Aorta (tissue), 5 donors: ENCODE measurements at places on chromosomes 13 and 19. TPM values are rescaled to one million over a fixed set of nuclear protein-coding genes. Genes with fewer than 3 reads are reported as not detected.

DNA sequence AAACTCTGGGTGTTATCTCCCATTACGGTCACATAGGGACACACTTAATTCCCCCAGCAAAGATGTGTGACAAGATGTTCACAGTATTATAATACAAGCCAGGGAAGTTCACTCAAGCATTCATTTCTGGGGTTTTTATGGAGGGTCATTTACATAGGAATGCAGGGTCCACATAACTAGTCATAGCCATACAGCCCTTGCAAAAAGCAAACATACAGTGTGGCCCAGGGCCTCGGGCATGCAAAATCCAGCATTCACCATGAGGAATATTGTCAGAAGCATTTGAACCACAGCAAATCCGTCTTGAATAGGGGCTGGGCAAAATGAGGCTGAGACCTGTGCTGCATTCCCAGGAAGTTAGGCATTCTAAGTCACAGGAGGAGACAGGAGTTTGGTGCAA, 13.0 kb upstream of the ZNF460 start:
- H3K4me1 ChIP-seq = no peaks in the 10 kb centered on the region
- H3K27ac ChIP-seq = no peak overlapping the region
- DNase-seq = no peak
- no peaks in the 10 kb centered on the region for H3K36me3 ChIP-seq

DNA sequence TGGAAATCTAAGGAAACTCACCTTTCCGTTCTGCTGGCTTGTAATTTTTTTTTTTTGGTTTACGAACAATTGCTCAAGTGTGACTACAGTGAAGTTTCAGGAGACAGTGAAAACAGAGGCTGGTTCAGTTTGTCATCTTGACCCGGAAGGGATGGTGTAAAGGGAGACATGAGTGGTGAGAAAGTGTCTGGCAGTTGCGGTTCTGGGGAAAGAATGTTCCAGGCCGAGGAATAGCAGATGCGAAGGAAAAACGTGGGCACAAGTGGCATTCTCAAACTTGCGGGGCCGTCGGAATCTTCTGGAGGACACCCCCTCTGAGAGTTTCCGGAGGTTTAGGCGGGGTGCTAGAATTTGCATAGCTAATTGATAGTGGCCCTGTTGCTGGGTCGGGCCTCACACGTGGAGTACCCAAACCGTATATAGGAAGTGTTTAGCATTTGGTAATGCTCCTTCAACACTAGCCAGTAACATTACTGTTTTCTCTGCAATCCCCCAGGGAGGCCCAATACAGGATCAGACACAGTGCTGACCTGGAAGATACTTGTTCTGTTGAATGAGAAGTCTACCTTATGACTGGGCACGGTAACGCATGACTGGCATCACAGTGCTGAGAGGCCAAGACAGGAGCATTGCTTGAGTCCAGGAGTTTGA, 2.8 kb upstream of the TNFSF9 start:
- DNase-seq = no peak
- H3K27me3 ChIP-seq = no peaks in the 10 kb centered on the region
- H3K4me3 ChIP-seq = no peak overlapping the region

DNA sequence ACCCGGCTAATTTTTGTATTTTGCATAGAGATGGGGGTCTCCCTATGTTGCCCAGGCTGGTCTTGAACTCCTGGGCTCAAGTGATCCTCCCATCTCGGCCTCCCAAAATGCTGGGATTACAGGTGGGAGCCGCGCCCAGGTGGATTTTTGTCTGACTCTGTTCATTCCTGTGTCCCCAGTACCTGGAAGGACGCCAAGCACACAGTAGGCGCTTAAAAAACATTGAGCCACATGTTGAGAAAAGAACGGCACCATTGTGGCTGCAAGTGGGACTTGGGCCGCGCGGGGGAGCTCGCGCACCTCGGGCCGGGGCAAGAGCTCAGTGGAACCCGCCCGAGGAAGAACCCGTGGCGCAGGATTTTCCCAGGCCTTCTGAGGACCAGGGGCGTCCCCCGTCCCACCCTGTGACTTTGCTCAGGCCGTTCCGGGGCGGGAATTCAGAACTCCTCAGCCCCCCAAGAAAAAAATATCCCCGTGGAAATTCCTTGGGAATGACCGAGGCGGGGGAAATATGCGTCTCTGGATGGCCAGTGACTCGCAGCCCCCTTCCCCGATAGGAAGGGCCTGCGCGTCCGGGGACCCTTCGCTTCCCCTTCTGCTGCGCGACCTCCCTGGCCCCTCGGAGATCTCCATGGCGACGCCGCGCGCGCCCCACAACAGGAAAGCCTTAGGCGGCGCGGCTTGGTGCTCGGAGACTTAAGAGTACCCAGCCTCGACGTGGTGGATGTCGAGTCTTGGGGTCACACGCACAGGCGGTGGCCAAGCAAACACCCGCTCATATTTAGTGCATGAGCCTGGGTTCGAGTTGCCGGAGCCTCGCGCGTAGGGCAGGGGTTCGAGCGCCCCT, 1.4 kb upstream of the ICAM1 start:
- H3K4me3 ChIP-seq = no peak overlapping the region
- no peak overlapping the region for H3K27ac ChIP-seq
- no peaks in the 10 kb centered on the region for H3K4me1 ChIP-seq
- peak; percentile 95 for DNase-seq
- H3K27me3 ChIP-seq = no peaks in the 10 kb centered on the region

GRCh38 chr19:37466798-37467607, at the start of gene ZNF569:
TSS of gene ZNF569 (minus strand) at chr19:37467444. CDS start at chr19:37444921, 22,523 bp downstream.
- DNase-seq = peak; percentile 94
- H3K36me3 ChIP-seq = peaks cover 5% of the 10 kb centered on the region
- no peaks in the 10 kb centered on the region for H3K4me1 ChIP-seq
- no peak within 1 kb of the TSS for H3K27ac ChIP-seq

DNA sequence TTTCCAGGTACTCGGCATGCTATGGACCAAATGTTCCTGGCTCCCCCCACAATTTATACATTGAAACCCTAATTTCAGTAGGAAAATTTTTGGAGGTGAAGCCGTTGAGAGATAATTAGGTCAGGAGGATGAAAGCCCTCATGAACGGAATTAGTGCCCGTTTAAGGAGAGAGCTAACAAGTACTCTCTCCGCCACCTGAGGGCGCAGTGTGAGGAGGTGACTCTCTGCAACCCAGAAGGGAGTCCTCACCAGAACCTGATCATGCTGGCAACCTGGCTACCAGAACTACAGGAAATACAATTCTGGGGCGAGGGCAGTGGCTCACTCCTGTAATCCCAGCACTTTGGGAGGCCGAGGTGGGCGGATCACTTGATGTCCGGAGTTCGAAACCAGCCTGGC, 397.8 kb downstream of the SLITRK5 start:
- H3K4me1 ChIP-seq = no peaks in the 10 kb centered on the region
- no peaks in the 10 kb centered on the region for H3K36me3 ChIP-seq
- H3K27ac ChIP-seq = no peak overlapping the region
- no peaks in the 10 kb centered on the region for H3K27me3 ChIP-seq
- no peak for DNase-seq

GRCh38 chr13:48585456-48585840, 52.6 kb upstream of the RCBTB2 start:
- H3K4me3 ChIP-seq = no peak overlapping the region
- no peaks in the 10 kb centered on the region for H3K27me3 ChIP-seq
- no peak for DNase-seq
- H3K4me1 ChIP-seq = peaks cover 8% of the 10 kb centered on the region
- no peaks in the 10 kb centered on the region for H3K36me3 ChIP-seq

GRCh38 chr19:7970716-7971448, 27.4 kb upstream of the TIMM44 start:
- no peak overlapping the region for H3K27ac ChIP-seq
- H3K4me1 ChIP-seq = no peaks in the 10 kb centered on the region
- H3K36me3 ChIP-seq = peaks cover 3% of the 10 kb centered on the region
- DNase-seq = no peak
- H3K4me3 ChIP-seq = no peak overlapping the region
- H3K27me3 ChIP-seq = no peaks in the 10 kb centered on the region

- H3K4me1 ChIP-seq = no peaks in the 10 kb centered on the region
- DNase-seq = no peak
Measured at GRCh38 chr13:27997904-27998522, 9.5 kb upstream of the URAD start.

GRCh38 chr13:24215732-24216131, 55.2 kb downstream of the SPATA13 start:
- H3K4me3 ChIP-seq = no peak overlapping the region
- no peak overlapping the region for H3K27ac ChIP-seq
- H3K27me3 ChIP-seq = no peaks in the 10 kb centered on the region
- no peak for DNase-seq
- H3K4me1 ChIP-seq = no peaks in the 10 kb centered on the region

- H3K27me3 ChIP-seq = no peaks in the 10 kb centered on the region
- H3K27ac ChIP-seq = no peak overlapping the region
Measured at GRCh38 chr13:37929308-37929707, 59.7 kb upstream of the TRPC4 start.

DNA sequence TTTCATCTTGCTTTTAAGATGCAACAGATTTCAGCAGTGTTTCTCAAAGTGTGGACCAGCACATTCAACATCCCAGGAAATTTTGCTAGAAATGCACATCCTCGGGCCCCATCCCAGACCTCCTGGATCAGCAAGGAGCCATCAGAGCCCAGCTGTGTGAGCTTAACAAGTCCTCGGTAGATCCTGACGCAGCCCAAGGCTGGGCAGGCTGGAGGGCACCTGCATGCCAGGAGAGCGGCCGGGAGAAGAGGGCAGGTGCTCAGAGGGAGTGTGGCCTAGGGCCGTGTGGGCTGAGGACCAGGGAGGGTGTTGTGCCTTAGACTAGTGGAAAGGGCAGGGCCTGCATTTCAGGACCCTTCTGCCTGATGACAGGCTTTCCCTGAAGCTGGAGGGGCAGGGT, 2.2 kb upstream of the MCF2L start:
- no peak overlapping the region for H3K27ac ChIP-seq
- H3K27me3 ChIP-seq = no peaks in the 10 kb centered on the region
- no peaks in the 10 kb centered on the region for H3K4me1 ChIP-seq
- no peak overlapping the region for H3K4me3 ChIP-seq

DNA sequence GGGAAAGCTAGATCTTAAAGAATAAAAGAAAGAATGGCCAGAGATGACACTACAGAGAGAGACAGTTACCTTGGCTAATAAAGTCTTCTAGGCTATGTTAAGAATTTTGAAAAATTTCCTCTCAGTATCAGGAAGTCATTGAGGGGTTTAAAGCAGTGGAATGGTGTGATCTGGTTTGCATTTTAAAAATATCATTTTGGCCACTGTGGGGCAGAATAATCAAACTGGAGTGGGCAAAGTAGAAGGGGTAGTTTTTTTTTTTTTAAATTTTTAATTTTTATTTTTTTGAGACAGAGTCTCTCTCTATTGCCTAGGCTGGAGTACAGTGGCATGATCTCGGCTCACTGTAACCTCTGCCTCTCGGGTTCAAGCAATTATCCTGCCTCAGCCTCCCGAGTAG, 4.4 kb upstream of the CNMD start:
- H3K36me3 ChIP-seq = no peaks in the 10 kb centered on the region
- H3K27me3 ChIP-seq = peaks cover 3% of the 10 kb centered on the region
- DNase-seq = no peak
- no peak overlapping the region for H3K4me3 ChIP-seq
- H3K27ac ChIP-seq = no peak overlapping the region

- peaks cover 3% of the 10 kb centered on the region for H3K27me3 ChIP-seq
- no peaks in the 10 kb centered on the region for H3K36me3 ChIP-seq
- no peak for DNase-seq
Measured at GRCh38 chr19:10036601-10037071, 23.4 kb downstream of the RDH8 start.

GRCh38 chr19:3849092-3849491, 19.7 kb downstream of the ZFR2 start:
- no peak overlapping the region for H3K27ac ChIP-seq
- no peak for DNase-seq
- no peaks in the 10 kb centered on the region for H3K36me3 ChIP-seq
- H3K27me3 ChIP-seq = no peaks in the 10 kb centered on the region
- H3K4me3 ChIP-seq = no peak overlapping the region

GRCh38 chr19:57436417-57436816, 1.3 kb downstream of the ZNF749 start:
- H3K36me3 ChIP-seq = no peaks in the 10 kb centered on the region
- no peak for DNase-seq
- H3K4me3 ChIP-seq = no peak overlapping the region
- no peak overlapping the region for H3K27ac ChIP-seq

DNA sequence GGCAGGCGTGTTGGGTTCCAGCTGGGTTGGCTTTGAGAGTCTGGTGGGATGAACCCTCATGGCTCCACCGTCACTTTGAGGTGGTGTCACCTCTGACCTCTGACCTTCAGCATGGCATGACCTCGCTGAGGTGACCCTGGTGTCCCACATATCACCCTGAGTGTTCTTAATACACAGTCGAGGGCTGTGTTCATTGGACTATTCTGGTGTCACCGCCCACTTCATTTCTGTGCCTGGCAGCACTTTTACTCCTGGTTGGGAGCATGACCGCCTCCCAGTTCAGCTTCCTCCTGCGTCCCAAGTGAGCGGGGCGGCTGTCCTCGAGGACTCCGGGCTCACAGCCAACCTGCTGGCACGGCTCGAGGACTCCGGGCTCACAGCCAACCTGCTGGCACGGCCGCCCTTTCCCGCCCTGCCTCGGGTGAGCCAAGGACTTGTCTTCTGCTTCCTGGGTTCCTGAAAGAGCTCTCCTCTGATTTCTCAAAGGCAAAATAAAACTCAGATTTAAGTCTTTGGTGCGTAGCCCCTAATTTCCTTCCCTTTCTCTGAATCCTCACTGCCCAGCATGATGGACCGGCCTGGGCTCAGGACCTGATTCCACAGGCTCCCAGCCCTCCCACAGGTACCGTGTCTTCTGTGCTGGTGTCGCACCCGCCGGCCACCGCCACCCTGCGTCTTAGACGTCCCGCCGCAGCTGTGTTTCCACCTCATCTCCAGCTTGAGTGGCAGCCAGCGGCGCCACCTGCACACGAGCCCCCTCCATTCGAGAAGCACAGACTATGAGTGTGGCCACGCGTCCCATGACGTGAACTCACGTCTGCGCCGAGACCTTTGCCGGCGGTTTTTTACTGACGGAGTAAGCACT, 10.4 kb downstream of the ATP4B start:
- H3K27ac ChIP-seq = no peak overlapping the region
- peak; percentile 96 for DNase-seq
- H3K4me1 ChIP-seq = no peaks in the 10 kb centered on the region

DNA sequence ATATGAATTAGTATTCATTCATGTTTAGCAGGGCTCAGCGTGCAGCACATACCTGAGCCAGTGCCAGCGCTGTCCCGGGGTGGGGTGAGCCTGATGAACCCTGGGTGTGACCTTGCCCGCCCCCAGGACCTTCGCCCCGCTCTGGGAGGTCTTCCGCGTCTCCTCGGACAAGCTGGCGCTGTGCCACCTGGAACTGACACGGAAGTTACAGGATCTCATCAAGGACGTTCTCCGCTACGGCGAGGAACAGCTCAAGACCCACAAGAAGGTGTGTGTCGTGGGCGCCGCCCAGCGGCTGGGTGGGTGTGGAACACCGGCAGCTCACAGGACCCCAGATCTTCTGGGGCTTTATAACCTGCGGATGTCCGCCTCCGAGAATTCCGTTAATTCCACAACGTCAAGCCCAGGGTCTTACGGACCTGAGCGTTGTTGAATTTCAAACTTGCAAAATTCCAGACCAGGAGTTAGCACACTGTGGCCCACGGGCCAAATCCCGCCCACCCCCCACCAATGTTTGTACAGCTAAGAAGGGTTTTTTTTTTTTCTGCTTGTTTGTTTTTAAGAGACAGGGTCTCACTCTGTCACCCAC, 15.4 kb downstream of the FCHO1 start:
- no peak overlapping the region for H3K27ac ChIP-seq
- peak; percentile 88 for DNase-seq
- H3K4me1 ChIP-seq = no peaks in the 10 kb centered on the region
- H3K27me3 ChIP-seq = no peaks in the 10 kb centered on the region
- no peaks in the 10 kb centered on the region for H3K36me3 ChIP-seq

KIRREL2 gene
- total RNA-seq = not detected

TEX101 gene
- total RNA-seq = not detected

RNF126 gene
- 26.7 TPM for total RNA-seq

PROSER1 gene
- 26.4 TPM for total RNA-seq

TMEM38A gene
- total RNA-seq = 3.6 TPM

IGFL4 gene
- total RNA-seq = not detected

RGCC gene
- total RNA-seq = 66.2 TPM
